Activated CD4-positive, alpha-beta memory T cell treated with anti-CD3 and anti-CD28 coated beads, Interleukin-2, amount 10 ng/mL, durations not matched to agents 7 days and 5 days (primary cell): ENCODE measurements at places on chromosomes 2 and 18. TPM values are rescaled to one million over a fixed set of nuclear protein-coding genes. Genes with fewer than 3 reads are reported as not detected.

DNA sequence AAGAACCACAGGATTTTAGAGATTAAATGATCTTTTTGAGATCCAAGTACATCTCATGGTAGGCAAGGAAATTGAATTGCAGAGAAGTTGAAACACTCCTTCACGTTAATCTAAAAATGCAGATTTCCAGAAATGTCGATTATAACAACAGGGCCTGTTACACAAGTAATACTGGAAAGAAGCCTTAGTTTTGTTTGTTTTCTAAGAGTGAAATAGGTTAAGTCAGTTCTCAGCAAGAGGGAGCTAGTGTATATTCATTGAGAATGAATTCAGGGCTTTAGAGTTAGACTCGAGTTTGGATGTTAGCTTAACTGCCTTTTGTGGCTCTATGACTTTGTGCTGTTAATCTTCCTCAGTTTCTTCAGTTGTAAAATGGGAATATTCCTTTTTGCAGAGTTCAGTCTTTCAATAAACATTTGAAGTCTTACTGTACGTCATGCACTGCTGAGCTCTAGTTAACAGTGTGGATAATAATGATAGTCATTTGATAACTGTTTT, 926 bp downstream of the NDUFV2 start:
- peak overlapping the region; percentile 96 for H3K27ac ChIP-seq
- peaks cover 49% of the 10 kb centered on the region for H3K4me1 ChIP-seq
- H3K27me3 ChIP-seq: no peaks in the 10 kb centered on the region
- no peak for DNase-seq

GRCh38 chr2:198113316-198113715, 308.9 kb downstream of the PLCL1 start:
- no peak overlapping the region for H3K27ac ChIP-seq
- no peaks in the 10 kb centered on the region for H3K4me1 ChIP-seq
- no peaks in the 10 kb centered on the region for H3K27me3 ChIP-seq
- H3K4me3 ChIP-seq: no peak overlapping the region
- no peak for DNase-seq

Gene SLC14A1
- total RNA-seq: 1.5 TPM

- no peak overlapping the region for H3K27ac ChIP-seq
- no peaks in the 10 kb centered on the region for H3K36me3 ChIP-seq
- H3K27me3 ChIP-seq: peaks cover 5% of the 10 kb centered on the region
- no peak overlapping the region for H3K4me3 ChIP-seq
- H3K4me1 ChIP-seq: no peaks in the 10 kb centered on the region
Measured at GRCh38 chr2:100835006-100835659, 15.2 kb downstream of the NPAS2 start.

- H3K27me3 ChIP-seq: peaks cover 7% of the 10 kb centered on the region
- H3K36me3 ChIP-seq: no peaks in the 10 kb centered on the region
- no peaks in the 10 kb centered on the region for H3K4me1 ChIP-seq
Measured at GRCh38 chr2:85158559-85159273, 25.5 kb downstream of the TCF7L1 start.

Gene EXOC6B
- 24.2 TPM for total RNA-seq

Gene LCT
- 0.08 TPM for total RNA-seq

DNA sequence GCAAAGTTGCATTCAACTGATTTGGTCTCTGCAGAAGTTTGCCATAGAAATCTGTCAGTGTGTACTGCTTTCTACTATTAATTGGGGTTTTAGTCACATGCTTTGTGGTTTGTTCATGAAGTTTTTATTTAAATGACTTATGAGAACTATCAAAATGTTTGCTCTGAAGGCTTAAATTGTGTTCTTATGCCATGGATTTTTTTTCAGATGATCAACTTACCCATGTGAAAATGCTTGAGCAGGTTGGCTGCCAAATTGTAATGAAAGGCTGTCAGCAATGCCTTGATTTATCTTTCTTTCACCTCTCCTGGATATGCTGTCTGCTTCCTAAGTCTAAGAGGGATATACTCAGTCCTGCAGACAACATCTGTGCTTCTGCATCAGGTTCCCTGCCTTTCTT, 50.7 kb downstream of the FMNL2 start:
- no peak overlapping the region for H3K27ac ChIP-seq
- no peaks in the 10 kb centered on the region for H3K4me1 ChIP-seq
- H3K36me3 ChIP-seq: no peaks in the 10 kb centered on the region

- H3K4me1 ChIP-seq: peaks cover 29% of the 10 kb centered on the region
- DNase-seq: peak; percentile 70
- H3K27ac ChIP-seq: peak overlapping the region; percentile 90
- peaks cover 19% of the 10 kb centered on the region for H3K36me3 ChIP-seq
- no peaks in the 10 kb centered on the region for H3K27me3 ChIP-seq
Measured at GRCh38 chr2:88626171-88627054, 851 bp downstream of the EIF2AK3 start.

GRCh38 chr2:95043300-95044093, 18.0 kb downstream of the MAL start:
- H3K27me3 ChIP-seq: no peaks in the 10 kb centered on the region
- peak overlapping the region; percentile 41 for H3K27ac ChIP-seq
- H3K4me3 ChIP-seq: no peak overlapping the region
- DNase-seq: no peak
- H3K36me3 ChIP-seq: peaks cover 41% of the 10 kb centered on the region
- peaks cover 60% of the 10 kb centered on the region for H3K4me1 ChIP-seq
